ENCODE measurements at places on chromosomes 6 and 20. TPM values are rescaled to one million over a fixed set of nuclear protein-coding genes. Genes with fewer than 3 reads are reported as not detected.

The TBX18 gene
- total RNA-seq, result 22.6 TPM

The NEDD9 gene
- total RNA-seq, result 4.5 TPM

The BTBD9 gene
- total RNA-seq, result 6.8 TPM

The PRRC2A gene
- total RNA-seq, result 85.9 TPM

The BPI gene
- not detected for total RNA-seq

The DLK2 gene
- 3.3 TPM for total RNA-seq

The COL11A2 gene
- 0.96 TPM for total RNA-seq

The NTSR1 gene
- not detected for total RNA-seq

The SLC26A8 gene
- total RNA-seq, result not detected

The MYBL2 gene
- 0.21 TPM for total RNA-seq

The MEI4 gene
- total RNA-seq, result not detected

The PHIP gene
- total RNA-seq, result 21.0 TPM

The TFAP2C gene
- not detected for total RNA-seq

The SMLR1 gene
- not detected for total RNA-seq

The NOTCH4 gene
- 0.53 TPM for total RNA-seq

The DEFB116 gene
- total RNA-seq, result not detected

The TP53INP2 gene
- 51.7 TPM for total RNA-seq

The C6orf58 gene
- not detected for total RNA-seq

The GPR63 gene
- 0.27 TPM for total RNA-seq

The SNAP25 gene
- total RNA-seq, result 0.64 TPM

The MAP3K5 gene
- 14.2 TPM for total RNA-seq

The ZBTB9 gene
- total RNA-seq, result 5.2 TPM

The TGM3 gene
- total RNA-seq, result not detected

The RAET1L gene
- not detected for total RNA-seq

The TULP1 gene
- total RNA-seq, result 0.05 TPM
